ENCODE measurements at places on chromosomes 7 and 10.
A peak's percentile ranks its signal among the peaks of the same experiment; 100 is the strongest.

DNA sequence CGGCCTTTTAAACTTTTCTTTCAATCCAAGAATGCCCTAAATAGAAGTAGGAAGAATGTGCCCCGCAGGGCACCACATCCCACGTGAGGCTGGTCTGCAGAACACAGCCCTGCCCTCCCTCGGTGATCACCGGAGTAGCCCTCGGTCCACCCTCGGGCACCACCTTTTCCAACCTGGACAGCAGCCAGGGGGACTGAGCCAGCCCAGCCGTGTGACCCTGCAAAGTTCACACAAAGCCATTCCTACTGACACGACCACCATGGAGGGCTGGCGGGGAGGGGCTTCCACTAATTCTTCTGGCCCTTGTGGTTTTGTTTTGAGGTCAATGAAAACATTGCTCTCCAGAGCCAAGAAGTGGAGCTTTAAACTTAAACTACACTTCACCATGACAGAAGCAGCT is 132.2 kb downstream of the TCERG1L start:
- no peak for DNase-seq

DNA sequence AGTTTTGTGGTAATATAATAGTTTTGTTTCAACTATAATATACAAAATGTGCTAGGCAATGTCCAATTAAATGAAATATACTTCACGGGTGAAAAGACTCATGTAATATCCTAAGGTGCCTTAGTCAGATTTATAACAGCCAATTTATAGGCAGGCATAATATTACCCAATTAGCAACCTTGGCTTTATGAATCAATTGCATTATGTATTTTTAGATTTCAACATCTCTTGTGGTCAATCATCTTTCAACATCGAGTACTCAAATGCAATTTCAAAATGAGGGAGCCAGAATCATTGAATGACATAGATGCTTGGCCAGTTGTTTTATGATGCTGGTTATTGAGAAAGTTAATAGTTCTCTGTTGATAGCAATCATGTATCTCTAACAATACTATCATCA is 110.3 kb upstream of the SP8 start:
- no peak for DNase-seq

DNA sequence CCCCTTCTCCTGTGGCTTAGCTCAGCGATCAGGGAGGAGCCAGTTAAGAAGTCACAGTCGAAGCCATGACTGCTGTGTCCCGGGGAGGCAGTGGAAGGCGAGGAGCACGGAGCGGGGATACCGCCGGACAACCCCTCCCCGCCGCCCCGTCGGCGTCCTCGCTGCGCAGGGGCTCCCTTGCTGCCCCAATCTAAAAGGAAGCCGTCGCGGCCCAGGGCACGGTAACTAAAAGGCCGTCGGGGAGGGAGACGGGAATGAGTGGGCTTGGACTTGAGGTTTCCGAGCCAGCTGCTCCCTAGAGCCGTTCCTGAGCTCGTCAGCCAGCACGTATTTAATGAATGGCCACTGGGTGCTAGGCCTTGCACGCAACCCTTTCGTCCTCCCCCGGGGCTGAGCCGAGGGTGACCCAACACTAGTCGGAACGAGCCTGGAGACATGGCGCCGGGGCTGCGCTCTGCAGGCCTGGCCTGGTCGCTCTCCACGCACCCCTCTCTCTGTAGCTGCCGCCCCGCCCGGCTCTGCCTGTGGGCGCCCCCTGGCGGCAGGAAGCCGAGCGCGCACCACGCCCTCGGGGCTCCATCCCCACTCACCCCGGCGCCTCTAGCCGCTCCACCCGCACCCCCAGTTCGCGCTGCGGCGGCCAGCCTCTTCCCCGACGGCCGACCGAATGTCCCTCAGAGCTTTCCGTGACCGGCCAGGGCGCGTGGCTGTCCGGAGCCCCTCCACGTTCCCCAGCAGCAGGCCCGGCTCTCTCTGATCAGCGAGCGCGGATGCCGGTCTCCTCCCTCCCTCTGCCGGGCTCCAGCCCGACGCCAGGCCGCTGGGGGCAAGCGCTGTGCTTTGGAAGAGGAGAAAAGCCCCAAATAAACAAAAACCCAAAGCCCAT is 29.3 kb upstream of the KCNK18 start:
- peak; percentile 20 for DNase-seq

- DNase-seq, result no peak
Observed at GRCh38 chr7:17441557-17441956, 143.1 kb downstream of the AHR start.

DNA sequence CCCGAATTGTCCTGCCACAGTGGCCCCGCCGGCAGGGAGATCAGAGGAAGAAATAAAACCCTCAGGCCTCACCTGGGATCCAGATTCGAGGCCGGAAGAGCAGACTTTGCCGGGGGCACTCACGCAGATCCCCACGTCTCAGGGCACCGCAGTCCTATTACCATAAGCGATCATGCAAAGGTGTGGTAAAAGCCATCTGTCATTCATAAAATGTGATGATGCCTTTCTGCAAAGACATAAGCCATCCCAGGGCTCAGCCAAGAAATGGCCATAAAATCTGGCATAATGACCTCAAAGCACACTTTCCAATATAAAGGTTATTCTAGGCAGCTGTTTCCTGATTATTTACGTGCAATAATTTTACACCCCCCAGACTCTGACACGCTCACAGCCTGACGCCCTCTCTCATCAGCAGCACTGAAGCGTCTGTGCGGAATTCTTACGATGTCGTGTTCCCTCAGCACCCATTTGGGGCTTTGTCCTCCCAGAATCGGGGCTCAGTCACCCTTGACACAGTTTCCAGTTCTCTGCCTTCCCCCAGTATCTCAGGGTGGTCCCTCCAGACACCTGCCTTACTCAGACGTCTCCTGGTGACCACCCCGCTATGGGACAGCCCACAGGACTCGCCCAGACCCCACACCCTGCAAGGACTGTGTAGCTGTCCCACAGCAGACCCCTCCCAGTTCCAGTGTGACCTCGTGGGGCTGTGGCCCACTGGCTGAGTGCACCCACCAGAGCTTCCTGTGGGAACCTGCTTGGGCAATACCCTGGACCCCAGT is 74.3 kb upstream of the FAM20C start:
- no peak for DNase-seq

DNA sequence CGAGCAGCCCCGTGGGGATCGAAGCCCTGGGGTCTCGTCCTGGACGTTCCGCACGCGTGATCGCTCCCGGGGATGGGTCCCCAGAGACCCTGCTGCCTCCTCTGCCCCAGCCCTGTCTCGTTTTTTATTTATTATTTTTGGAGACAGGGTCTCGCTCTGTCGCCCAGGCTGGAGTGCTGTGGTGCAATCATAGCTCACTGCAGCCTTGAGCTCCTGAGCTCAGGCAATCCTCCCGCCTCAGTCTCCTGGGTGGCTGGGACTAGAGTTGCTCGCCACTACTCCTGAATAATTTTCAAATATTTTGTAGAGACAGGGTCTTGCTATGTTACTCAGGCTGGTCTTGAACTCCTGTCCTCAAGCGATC is 319 bp upstream of the STX1A start:
- no peak for DNase-seq

GRCh38 chr7:930975-931758 is 23.3 kb downstream of the ADAP1 start:
- DNase-seq, result no peak

GRCh38 chr7:151139791-151140190 is 27.7 kb downstream of the GBX1 start:
- DNase-seq, result no peak

DNA sequence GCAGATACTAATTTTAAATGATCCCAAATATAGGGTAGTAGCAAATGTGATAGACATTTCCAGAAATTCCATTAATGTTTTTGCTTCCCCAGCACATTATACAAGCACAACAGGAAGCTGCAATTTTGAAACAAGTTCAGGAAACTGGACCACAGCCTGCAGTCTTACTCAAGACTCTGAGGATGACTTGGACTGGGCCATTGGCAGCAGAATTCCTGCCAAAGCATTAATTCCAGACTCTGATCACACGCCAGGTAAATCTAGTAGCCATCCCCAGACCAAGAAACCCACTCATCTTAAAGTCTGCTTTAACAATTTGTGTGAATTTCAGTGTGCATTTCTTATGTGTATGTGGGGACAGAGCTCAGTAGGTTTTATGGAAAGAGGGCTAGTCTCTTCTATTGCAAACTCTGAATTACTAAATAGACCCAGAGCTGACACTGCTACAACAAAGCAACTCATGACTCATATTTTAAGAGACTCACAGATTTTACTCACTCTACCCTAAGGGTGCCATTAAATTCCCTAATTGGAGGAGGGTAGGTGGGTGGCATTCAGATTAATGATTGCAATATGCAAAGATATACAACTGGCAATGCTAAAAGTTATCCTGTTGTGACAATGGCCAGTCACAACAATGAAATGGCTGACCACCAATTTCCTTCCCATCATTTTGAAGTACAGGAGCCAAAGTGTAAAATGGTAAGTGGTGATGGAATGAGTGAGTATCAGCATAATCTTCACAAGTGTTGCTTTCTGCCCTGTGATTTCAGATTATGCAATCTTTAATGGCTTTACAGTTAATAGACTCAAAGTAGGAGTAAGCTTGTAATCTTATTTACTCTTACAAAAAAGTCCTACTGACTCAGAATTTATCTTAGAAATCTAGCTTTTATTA is 317.6 kb upstream of the PLXDC2 start:
- DNase-seq, result peak; percentile 32

GRCh38 chr7:45196374-45196773 is 38.8 kb downstream of the RAMP3 start:
- no peak for DNase-seq

GRCh38 chr7:108301387-108301786 is 154.8 kb downstream of the NRCAM start:
- no peak for DNase-seq

DNA sequence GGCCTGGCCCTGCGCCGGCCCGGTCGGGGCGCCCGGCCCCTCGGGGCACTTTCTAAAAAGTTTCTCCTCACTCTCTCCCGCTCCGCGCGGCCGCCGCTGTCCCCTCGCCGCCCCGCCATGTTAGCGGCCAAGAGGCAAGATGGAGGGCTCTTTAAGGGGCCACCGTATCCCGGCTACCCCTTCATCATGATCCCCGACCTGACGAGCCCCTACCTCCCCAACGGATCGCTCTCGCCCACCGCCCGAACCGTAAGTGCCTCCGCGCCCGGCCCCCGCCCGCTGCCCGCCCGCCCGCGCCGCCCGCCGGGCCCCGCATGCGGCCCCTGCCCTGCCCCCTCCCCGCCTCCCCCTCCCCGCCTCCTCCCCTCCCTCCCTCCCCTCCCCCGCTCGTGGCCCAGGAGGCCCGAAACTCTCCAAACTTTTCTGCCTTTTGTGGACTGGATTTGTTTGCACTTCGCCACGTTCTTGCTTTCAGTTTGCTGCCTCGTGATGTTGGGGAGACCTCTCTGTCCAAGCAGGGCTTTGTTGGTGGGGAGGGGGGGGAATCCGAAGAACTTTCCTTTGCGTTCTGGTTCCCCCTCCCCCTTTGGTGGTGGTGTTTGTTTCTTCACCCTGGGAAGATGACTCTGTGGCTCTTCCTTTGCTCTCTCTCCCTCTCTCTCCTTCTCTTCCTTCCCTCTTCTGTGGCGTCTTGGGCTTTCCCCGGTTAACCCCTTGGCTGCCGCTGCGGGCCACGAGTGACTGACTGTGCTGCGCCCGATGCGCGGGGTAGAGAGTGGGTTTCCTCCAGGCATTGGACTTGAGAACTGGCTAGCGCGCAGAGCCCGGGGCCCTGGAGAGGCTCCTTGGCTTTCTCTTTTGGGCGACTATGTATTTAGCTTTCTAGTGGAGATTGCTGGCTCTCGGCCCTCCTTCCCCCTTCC is 1.6 kb downstream of the TCF7L2 start:
- DNase-seq, result peak; percentile 87

GRCh38 chr7:8390262-8390626 is 43.2 kb upstream of the NXPH1 start:
- DNase-seq, result no peak

DNA sequence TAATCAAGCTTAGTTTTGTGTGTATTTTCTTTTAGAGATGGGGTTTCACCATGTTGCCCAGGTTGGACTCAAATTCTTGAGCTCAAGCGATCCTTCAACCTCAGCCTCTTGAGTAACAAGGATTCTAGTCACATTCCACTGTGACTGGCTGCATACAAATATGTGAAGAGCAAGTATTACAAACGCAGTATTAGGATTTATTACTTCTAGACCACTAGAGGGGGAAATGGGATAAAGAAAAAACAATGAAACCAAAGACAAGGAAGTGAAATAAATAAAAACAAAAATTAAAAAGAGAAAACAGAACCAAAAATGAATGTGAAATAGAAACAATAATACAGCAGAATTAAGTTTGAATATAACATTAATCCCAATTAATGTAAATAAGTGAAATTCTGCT is 308.7 kb downstream of the ANKRD30A start:
- peak; percentile 1 for DNase-seq

- peak; percentile 44 for DNase-seq
Observed at GRCh38 chr10:87605628-87606251, 53.9 kb upstream of the PAPSS2 start.

GRCh38 chr10:96987842-96988175 is 155.7 kb downstream of the LCOR start:
- DNase-seq, result no peak

GRCh38 chr10:62690703-62691102 is 113.8 kb upstream of the ADO start:
- DNase-seq, result no peak

- DNase-seq, result no peak
Observed at GRCh38 chr7:48419401-48419800, 248.1 kb downstream of the ABCA13 start.

- DNase-seq, result no peak
Observed at GRCh38 chr10:128869101-128869749, 597.8 kb upstream of the MGMT start.

- DNase-seq, result peak; percentile 11
Observed at GRCh38 chr7:42479452-42479815, 242.4 kb upstream of the GLI3 start.

- DNase-seq, result peak; percentile 50
Observed at GRCh38 chr7:19537942-19538401, 170.9 kb downstream of the POLR1F start.

DNA sequence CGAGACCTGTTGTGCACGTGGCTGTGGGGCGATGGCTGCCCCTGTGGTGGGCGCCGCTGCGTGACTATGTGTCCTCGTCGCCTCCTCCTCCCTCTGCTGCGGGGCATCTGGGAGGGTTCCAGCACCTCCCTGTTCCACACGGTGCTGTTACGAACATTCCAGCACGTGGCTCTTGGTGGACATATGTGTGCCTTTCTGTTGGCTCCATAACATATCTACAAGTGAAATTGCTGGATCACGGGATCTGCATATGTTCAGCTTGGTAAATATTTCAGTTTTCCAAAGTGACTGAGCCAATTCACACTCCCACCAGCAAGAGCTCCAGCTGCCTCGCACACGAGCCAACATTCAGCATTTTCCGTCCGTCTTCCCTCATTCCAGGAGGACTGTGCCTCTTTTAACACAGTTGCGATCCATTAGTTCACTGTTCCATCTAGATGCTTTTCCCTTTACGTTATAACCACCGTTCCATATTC is 25.1 kb downstream of the SNX8 start:
- no peak for DNase-seq

All from iris pigment epithelial cell (primary cell).